NB4 (cell line): ENCODE measurements at places on chromosomes 1 and 21.

GRCh38 chr1:247419336-247419735 is 3.4 kb downstream of the NLRP3 start:
- peak; percentile 66 for DNase-seq

DNA sequence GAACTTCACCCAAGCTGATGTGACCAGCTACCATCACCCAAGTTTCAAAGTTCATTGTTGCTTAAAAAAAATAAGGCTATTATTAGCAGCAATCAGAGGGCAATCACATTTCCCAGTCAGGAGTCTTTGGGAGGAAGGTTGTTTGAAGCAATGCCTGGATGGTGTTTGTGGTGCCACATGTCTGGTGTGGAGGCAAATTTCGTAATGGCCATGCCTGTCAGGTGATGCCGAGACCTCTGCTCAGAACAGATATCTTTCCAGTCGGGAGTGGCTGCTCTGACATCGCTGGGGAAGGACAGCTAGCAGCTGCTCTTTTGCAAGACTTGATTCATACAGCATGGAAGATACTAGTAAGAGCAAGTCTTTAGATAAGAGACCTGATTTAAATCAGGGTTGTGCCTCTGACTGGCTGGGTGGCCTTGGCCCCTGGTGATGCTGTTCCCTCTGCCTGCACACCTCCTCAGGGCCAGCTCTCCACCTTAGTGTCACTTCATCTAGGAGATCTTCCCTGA is 187.8 kb upstream of the JUN start:
- DNase-seq: no peak

DNA sequence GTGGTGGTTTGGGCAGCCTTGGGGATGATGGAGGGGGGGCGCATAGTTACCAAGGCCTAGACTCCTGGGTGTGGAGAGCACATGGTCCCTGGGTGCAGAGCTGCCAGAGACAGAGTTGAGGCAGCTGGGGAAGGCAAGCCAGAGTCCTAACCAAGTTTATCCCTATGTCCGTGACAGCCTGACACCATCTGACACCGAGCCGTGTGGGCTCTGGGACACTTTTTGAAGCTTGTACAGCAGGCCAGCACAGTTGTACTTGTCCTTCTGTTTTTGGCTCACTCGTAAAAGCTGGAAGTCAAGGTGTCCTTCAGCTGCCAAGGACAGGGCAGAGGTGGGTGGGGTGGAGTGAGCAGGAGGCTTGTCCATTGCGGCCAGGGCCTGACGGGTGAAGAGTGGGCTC is 28.5 kb downstream of the SLC26A9 start:
- DNase-seq: no peak

- DNase-seq: no peak
Measured at GRCh38 chr1:192538407-192539296, 36.9 kb upstream of the RGS1 start.

DNA sequence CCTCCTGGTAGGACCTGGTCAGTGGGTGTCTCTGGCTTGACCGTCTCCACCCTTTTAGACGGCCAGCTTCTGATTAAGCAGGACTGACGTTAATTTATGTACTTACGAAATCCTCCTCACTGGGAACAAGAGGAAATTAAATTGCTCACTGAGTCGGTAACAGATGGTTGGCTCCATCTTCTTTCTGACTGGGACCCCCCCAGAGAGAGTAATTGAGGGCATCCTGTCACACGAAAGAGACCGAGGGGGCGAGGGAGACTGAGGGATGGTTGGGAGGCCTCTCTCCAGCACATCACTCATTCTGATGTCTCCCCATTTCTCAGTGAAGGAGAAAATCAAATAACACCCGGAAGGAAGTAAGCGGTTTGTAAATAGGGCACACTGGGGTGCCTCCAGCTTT is 104.8 kb downstream of the OMA1 start:
- no peak for DNase-seq

DNA sequence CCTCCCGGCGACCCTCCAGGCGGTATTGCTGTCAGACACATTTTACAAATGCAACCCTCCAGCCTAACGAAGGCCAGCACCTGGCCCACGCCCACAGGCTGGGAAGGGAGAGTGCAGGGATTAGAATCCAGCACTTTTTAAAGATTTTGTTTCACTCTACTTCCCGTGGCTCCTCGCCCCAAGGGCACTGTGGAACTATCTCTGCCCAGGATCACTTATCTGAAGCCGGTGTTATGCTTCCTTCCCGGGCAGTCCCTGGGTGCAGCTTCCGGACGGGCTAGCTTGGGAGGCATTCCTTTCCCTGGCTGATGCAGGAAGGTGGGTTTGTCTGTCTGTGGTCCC is 35.8 kb downstream of the CCN1 start:
- no peak for DNase-seq

DNA sequence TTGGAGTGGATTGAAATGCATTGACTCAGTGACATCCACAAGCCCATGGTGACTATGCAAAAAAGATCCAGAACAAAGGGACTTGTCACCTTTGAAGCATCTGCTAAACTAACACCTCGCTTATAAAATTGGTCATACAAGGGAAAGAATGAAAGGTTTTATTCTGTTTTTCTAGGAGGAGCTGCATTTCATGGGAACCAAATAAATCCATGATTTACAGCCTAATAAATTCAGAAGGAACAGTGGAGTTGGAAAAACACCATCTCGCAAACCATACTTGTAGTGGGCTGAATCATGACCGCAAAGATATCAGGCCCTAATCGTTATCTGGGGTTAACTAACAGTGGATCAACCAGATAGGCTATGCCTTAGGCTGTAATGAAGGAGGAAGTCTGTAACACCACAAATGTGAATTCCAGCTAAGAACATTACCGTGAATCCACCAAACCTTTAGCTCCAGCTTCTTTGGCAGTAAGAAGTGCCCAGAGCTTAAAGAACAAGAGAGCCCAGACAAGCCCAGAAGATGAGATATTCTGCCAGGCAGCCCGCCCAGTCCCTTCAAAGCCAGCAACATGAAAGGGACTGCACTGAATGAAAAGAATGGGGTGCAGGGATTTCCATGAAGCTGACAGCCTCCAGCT is 27.4 kb downstream of the RSPH1 start:
- no peak for DNase-seq

- DNase-seq: no peak
Measured at GRCh38 chr1:219661464-219662092, 48.7 kb upstream of the ZC3H11B start.

DNA sequence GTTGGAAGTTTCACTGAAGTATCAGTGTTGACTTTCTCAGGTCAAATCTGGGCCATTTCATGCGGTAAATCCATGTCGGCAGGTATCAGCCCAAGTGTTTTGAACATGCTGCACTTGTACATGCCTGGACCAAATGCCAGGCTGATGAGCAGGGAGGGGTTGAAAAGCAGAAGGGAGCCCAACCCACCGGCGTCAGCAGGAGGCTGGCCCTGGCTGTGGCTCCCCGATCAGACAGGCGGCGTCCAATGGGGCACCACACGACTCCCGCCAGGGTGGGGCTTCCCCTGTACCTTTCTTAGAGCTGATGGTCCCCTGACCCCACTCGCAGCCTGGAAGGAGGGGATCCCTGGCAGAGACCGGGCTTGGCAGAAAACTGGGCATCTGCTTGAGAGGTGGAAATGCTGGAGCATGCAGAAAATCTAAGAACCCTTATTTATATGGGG is 540.0 kb downstream of the KIF26B start:
- no peak for DNase-seq

DNA sequence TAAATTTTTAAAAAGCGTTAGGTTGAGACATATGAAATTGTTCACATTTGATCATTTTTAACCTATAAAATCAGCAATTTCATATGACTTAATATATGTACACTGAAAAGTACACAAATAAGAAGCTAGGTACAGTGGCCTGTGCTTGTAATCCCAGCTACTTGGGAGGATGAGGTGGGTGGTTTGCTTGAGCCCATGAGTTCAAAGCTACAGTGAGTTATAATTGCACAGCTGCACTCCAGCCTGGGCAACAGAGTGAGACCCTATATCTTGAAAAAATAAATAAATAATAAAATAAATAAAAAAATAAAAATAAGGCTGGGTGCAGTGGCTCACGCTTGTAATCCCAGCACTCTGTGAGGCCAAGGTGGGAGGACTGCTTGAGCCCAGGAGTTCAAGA is 5.2 kb upstream of the EPB41 start:
- DNase-seq: no peak

GRCh38 chr21:18152371-18152770 is 92.3 kb upstream of the CHODL start:
- DNase-seq: no peak

GRCh38 chr1:156882543-156882942 is 11.0 kb upstream of the PEAR1 start:
- no peak for DNase-seq

- DNase-seq: no peak
Measured at GRCh38 chr1:200625381-200625824, 4.9 kb upstream of the KIF14 start.

DNA sequence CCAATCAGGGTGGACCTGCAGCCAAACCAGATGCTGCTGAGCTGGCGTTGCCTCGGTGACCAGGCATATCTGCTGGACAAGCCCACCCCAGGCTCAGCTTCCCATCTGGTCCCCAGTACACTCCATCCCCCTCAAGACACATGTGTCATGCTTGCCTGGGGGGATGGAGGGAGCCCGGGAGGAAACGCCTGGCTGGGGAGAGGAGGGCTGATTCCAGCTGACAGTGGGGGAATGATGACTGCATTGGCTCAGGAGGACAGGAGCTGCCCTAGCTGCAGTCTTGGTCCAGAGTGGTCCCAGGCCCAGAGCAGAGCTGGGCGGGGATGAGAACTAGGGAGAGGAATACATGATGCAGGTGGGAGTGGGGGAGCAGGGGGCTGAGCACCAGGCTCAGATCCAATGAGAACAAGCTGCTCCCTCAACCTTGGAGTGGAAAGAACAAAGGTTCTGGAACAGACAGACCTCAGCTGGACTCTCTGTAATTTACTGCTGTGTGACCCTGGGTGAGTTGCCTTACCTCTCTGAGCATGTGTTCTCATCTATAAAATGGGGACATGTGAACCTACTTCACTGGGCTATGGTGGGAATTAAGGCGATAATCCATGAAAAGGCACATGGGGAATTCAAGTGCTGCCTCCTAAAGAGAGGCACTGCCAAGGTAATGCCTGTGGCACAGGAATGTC is 23.1 kb upstream of the ECE1 start:
- DNase-seq: no peak

DNA sequence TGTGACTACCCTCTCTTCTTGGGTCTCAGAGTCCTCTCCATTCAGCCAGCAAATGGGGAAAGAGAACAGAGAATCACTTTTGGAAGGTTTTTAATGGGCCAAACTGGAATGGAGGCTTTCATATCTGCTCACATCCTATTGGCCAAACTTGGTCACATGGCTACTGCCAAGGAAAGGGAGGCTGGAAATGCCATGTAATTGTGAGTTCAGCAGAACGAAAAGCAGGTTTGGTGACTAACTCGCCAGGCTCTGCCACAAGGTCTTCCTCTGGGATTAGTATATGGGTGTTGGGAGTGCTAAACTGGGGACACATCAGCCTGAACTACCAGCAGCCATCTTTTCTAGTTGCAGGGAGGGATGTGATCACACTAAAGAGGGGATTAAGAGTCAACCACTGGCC is 19.2 kb downstream of the RD3 start:
- DNase-seq: no peak

DNA sequence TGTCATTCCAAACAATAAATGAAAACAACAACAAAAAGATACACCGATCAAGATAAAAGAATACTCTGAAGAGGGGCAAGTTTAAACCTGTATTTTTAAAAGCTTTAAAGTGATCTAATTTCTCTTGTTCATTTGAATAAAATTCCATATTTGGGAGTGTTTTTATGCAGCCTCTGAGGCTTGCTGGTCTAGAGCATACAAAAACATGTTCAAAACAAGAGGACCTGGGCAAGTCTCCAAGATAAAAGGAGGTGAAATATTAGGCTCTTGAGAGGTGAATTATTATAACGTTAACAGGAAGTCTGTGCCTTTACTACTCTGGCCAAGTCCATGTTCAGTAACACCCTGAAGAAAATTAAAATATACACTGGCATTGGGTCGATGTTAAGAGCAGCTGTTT is 20.1 kb downstream of the URB1 start:
- no peak for DNase-seq

DNA sequence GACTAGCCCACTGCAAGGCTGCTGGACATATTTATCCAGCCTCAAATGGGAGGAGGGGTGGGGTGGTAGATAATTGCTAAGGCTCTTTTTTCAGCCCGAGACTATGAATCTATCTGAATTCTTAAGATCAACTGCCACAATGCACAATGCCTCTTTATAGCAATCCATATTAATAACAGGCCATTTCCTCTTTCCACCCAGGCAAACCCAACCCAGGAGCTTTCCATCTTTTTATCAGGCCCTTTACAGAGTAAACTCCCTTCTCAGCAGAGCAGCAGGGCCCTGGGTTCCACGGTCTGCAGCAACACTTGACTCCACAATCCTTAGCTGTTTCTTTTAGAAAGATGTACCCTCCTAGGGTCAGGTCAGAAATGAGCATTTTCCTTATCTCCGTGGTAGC is 806 bp downstream of the DDOST start:
- DNase-seq: no peak

- no peak for DNase-seq
Measured at GRCh38 chr1:246503341-246503740, 3.7 kb downstream of the SMYD3 start.

GRCh38 chr1:209839875-209840546 is 12.2 kb downstream of the UTP25 start:
- DNase-seq: no peak

DNA sequence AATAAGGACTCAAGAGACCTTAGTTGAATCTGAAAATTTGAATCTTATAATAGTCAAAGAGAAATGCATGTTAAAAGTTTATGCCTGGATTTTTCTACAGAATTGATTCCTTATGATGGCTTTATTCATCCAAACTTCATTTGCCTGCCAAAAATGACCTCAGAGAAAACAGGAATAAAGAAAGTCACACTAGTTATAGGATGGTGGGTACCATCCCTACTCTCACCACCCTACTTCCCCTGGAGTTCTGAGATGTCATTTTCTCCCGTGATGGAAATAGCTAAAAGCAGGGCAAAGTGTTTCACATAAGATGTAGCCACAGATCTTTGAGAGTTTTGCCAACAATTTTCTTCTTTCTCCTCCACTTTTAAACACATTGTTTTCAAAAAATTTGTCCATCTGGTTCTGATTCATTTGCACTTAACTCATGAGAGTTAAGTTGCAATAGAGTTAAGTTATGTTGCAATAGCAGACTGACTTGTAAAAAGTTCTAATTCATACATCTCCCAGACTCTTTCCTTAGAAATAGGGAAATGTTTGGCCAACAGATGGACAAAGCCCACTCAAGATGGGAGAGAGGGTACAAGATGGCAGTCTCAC is 384.6 kb downstream of the PLPP3 start:
- no peak for DNase-seq

DNA sequence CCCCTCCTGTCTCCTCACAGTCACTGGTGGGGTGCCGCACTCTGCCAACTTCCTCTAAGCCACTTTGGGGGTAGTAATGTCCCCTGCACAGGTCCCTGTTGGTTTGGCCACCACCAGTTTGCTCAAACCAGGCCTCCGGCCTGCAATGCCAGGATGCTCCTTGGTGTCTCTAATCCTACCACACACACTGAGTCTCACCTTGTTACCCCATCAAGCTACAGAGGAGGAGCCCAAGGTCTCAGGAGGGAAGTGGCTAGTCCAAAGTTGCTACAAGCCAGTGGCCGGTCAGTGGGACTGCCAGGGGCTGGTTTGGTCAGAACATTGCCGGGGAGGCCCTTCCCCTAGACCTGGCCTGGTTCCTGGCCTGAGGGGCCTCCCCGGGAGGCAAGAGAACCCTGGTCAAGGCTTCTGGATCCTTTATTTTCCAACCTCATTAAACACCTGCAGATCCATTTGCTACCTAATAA is 21.5 kb upstream of the LRP8 start:
- no peak for DNase-seq
